T47D (cell line): ENCODE measurements at places on chromosomes 2 and 18.

DNA sequence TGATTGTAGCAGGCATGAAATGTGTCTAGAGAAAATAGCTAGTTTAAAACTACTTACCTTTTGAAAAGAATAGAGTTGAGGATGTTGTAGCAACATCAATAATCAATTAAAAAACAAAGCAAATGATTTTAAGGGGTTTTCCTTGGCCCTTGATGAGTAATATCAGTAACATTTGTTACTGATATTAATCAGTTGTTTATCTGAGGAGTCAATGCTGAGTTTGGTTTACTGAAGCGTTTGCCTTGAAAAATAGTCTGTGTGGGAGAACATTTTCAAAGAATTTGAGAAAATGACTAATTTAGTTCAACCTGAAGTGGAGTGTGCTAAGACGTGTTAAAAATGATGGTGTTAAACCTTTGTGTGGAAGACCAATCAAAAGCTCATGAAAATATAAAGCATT is 9.3 kb downstream of the PTH2R start:
- no peak for DNase-seq

GRCh38 chr2:198453866-198454265 is 649.5 kb downstream of the PLCL1 start:
- no peak for DNase-seq

DNA sequence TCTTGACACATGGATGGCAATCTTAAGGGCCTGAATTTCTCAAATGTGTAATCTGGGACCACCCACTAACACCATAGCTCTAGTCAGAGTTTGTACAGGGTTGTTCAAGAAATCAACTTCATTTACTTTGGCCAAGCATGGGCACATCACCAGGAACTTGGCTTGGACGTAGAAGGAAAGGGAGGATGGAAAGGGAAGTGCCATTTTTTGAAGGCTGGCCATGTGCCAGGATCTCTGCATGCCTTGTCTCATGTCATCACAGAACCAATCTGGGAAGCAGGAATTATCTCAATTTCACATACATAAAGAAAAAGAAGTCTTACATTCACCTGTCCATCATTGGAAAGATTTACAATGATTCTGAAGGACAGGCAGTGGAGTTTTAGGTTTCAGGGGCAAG is 128.1 kb downstream of the ANTXR1 start:
- no peak for DNase-seq

GRCh38 chr2:156110890-156111289 is 221.6 kb downstream of the NR4A2 start:
- no peak for DNase-seq

DNA sequence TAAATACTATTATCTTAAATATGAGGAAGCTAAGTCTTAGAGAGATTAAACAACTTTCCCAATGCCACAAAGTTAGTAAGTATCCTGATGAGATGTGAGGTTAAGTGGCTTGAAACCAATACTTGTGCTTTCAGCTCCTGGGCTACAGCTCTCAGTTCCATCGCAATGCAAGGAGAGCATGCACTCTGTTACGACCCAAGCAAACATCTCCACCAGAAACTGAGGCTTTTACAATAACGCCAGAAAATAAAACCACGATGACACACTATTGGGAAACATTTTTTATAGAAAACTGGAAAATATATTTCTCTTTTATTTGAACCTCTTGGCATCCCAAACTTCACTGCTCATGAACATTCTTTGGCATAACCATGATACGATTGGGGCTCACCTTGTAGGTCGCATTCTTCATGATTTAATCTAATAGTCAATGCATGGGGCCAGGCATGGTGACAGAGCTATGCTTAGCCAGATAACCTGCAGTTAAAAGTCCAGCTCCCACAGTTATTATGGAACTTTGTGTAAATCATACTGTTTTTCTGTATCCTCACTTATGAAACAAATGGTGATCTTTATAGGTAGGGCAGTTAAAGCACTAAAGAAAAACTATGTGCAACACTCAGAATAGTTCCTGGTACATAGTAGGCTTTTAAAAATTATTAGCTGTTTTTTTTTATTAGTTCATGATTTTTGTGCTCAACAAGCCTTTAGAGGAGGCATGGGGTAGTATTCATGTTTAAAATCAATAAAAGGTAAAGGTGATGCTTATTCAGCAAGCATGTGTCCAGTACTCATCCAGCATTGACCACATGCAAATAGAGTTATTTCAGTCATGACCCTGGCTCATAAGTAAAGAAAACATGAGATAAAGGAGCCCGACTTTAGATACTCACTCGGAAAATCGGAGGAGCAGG is 238.3 kb upstream of the TRIB2 start:
- no peak for DNase-seq

DNA sequence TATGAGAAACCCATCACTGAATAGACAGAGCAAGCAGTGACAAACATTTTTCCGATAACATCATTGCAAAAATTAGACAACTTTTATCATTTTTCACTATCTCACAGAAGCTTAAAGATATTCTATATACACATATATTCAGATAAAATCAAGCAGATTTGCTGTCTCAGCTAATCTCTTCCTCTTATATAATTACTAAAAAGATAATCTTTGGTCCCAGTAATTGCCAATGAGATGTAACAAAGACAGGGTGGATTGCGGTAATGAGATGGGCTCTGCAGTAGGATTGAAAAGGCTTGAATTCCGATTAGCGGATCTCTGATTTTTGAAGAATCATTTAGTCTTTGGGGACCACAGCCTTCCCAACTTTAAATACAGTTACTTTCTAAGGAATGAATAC is 63.5 kb downstream of the SYT4 start:
- no peak for DNase-seq

DNA sequence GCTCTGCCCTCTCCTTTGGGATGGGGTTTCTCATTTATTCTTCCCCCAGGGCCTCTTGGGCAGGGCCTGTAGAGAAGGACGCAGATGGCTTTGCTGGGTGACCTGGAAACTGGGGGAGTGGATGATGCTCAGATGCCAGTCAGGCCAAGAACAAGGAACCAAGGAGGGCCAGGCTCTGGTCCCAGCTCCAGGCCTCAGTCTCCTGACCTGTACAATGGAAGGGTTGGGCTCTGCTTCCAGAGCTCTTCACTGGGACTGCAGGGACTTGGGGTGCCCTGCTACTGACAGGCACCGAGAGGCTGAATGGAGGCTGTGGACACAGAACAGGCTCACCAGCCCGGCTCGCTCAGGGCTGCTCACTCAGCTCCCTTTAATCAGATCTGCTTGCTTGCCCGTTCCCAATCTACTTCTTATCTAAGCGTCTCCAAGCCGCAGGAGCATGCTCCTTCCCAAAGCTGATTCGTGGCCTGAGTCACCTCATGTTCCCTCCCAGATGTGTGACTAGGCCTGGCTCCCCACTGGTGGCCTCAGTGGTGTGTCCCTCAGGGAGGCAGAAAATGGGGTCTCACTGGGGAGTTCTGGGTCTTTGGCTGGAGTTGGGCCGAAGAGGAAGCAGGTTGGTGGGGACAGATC is 82.6 kb upstream of the ODC1 start:
- DNase-seq: no peak

DNA sequence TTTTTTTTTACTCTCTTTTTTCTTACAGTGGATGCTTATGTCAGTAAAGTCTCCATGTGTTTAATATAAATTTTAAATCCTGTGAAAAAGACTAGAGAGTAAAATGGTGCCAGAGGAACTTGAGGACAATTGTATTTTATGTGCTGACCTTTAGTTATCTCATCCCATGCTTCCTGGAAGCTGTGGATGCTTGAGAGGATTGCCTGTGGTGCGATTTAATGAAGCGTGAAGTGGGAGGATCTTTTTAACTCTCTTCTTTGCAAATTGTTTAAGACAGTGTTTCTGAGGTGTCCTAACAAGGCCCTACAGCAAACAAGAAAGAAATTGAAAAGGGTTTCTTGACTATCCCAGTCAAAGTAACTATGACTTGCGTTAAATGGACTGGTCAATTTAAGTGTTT is 84.2 kb downstream of the DTNA start:
- no peak for DNase-seq

- DNase-seq: no peak
Measured at GRCh38 chr18:49997558-49997957, 184.2 kb upstream of the ACAA2 start.

DNA sequence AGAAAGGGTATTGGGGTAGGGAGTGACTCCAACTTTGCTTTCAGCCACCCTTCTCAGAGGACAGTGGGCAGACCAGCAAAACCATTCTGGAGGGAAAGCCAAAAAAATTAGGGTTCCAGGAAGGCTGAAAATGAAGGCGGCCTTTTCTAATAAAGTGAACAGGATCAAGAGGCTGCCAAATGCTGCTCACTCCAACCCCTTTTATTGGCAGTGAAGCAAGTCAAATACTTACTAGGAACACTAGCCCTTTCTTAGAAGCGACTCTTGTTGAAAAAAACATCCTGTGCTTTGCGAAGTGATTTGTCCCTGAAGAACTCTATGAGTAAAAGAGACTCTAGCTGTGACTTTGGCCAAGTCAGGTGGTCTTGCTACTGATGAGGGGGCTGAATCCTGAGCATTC is 83.6 kb upstream of the CYP1B1 start:
- no peak for DNase-seq

- no peak for DNase-seq
Measured at GRCh38 chr2:73899801-73900336, 7.1 kb downstream of the ACTG2 start.

- no peak for DNase-seq
Measured at GRCh38 chr2:160564591-160564990, 71.0 kb upstream of the RBMS1 start.

DNA sequence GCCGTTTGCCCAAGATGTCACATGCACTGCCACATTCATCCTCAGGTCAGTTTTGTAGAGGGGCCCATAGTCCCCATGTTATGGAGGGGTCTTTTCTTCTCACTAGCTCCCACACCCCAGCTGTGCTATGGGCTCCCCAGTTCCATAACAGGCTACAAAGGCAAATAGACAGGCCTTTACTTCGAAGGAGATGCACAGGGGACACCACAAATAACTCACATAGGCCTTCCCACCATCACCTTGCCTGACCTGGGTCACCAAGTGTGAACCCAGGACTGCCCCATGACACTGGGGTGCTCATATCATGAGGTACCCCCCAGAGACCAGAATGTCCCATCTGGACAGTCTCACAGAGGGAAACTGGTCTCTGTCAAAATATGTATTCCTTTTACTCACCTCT is 15.0 kb upstream of the INO80C start:
- no peak for DNase-seq

DNA sequence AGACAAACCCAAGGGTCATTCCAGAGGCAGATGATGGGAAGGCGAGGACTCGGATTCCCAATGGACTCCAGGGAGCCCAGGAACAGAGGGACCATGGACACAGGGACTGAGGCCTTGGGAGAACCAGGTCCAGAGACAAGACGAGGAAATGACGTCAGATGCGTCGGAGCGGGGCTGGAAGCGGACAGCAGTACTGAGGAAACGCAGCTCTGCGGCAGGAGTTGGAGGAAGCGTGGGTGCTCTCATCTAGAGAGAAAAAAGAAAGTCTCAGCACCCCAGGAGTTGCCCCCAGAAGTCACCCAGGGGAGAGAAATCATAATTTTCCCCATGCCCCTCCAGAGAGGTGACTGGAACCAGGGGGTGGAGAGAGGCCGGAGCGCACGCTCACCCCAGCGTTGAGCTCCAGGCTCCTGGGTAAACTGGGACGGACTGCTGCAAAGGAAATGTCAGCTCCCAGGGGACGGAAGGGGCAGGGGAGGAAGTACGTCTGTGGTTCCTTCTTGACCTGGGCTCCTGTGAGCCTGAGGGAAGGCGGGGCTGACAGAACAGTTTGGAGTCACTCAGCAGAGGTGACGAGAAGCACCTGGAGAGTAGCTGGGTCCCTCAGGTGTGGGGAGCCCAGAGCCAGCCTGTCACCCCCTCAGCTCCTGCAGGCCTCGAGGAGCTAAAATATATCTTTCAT is 44.7 kb downstream of the CMPK2 start:
- no peak for DNase-seq

DNA sequence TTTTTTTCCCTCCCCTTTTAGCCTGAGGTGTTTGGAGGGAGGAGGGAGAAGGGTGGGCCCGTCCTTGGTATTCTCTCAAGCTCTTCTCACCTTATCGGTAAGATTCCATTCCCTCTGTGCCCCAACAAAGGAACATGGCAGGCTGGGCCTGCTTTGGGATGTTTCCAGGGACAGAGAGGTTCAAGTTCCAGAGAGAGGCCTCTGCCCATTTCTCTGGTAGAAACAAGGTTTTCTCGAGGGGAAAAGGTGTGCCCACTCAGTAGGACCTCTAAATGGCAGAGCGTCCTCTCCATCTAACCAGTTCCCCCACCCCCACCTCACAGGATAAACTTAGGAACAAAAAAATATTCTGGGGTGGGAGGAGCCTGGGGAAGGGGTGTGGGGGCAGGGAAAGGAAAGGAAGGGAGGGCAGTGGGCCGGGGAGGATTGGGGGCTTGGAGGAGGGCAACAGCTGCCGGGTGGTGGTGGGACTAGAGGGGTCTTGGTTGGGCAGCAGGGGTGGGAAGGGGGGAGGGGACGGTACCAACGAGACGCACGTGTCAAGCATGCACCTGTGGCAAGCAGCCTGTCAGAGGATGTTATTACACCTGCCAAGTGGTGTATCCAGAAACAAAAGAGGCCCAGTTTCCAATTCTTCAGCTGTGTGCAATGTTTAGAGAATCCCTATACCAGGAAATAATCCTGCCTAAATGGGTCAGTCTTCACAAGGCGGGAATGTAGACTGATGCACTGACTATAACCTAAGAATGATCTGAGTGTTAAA is 2.1 kb downstream of the PCBP1 start:
- DNase-seq: no peak

DNA sequence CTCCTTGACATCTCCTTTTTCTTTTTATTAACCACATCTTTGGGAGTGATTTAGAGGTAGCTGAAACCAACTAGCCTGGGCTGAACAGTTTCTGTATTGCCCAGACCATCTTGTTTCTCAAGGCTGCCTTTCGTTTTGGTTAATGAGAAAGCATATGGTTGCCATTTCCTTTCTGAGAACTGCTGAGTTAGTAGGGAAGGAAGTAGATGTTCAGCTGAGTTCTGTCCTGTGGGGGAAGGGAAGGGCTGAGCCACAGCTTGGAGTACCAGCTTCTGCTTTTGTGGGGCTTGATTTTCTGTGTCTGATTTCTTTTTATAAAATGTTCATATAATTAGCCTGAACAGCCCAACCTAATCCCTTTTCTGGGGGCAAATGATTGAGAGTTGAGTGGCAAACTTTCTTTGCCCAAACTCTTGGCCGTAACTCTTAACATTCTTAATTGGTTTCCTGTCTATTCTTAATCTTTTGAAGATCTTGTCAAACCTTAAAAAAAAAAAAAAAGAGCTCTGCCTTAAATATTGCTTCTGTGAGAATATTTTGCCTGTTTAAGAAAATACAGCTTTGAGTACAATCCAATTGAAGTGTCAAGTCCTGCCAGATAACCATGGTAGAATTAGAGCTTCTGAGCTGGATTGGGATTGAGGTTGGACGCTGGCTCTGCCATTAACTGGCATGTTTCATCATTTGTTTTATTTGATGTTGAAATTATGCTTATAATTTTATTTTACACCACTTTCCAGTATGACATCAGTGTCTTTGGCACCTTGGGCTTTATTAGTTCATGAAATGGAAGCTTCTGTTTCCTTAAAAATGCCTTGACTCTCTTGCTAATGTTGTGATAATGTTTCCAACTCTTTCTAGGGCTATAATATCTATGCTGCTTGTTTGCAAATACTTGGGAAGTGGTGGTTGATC is 1.9 kb upstream of the NABP1 start:
- no peak for DNase-seq
